ENCODE measurements at places on chromosomes 2 and 18. TPM values are rescaled to one million over a fixed set of nuclear protein-coding genes. Genes with fewer than 3 reads are reported as not detected.

The CHCHD5 gene
- 5.4 TPM for total RNA-seq

The IL36B gene
- total RNA-seq: not detected

The RGPD4 gene
- 0.25 TPM for total RNA-seq

The LYG2 gene
- total RNA-seq: not detected

The USP37 gene
- total RNA-seq: 32.5 TPM

The BCL11A gene
- total RNA-seq: 89.5 TPM

The SPP2 gene
- total RNA-seq: not detected

The STAT4 gene
- 3.0 TPM for total RNA-seq

The ZSWIM2 gene
- total RNA-seq: 0.49 TPM

The GYPC gene
- 6.9 TPM for total RNA-seq

The MYO7B gene
- total RNA-seq: under 0.01 TPM

The ENOSF1 gene
- total RNA-seq: 4.7 TPM

The LCT gene
- total RNA-seq: not detected

The DAW1 gene
- total RNA-seq: 1.5 TPM

The MBD1 gene
- 40.3 TPM for total RNA-seq

The SERPINB4 gene
- not detected for total RNA-seq

The SCN2A gene
- 160 TPM for total RNA-seq

The DSG4 gene
- total RNA-seq: not detected

The STARD6 gene
- total RNA-seq: not detected

The ZNF516 gene
- total RNA-seq: 13.0 TPM

The TXNL1 gene
- 33.7 TPM for total RNA-seq

The CFAP53 gene
- 0.74 TPM for total RNA-seq

The ICOS gene
- total RNA-seq: under 0.01 TPM

The SGPP2 gene
- 1.2 TPM for total RNA-seq

The CFAP65 gene
- total RNA-seq: 0.74 TPM

The VAMP8 gene
- 0.74 TPM for total RNA-seq

The NGEF gene
- total RNA-seq: 33.4 TPM

The CDK15 gene
- total RNA-seq: under 0.01 TPM

The MEIS1 gene
- total RNA-seq: 11.1 TPM

The FHL2 gene
- total RNA-seq: 2.2 TPM

The C2orf72 gene
- 31.0 TPM for total RNA-seq

The C2orf81 gene
- 1.2 TPM for total RNA-seq

The SERPINB11 gene
- total RNA-seq: not detected

The MOGAT1 gene
- total RNA-seq: not detected

The ITGB6 gene
- total RNA-seq: not detected

The EFHD1 gene
- 2.7 TPM for total RNA-seq

The TEKT4 gene
- total RNA-seq: not detected

The SAP130 gene
- total RNA-seq: 6.4 TPM

The CYP27C1 gene
- total RNA-seq: 3.4 TPM

The ALLC gene
- not detected for total RNA-seq

All from temporal lobe (tissue), 4 donors.